ENCODE measurements at places on chromosomes 11 and 22.

GRCh38 chr22:36955691-36956090, 42.3 kb downstream of the CSF2RB start:
- DNase-seq: no peak

DNA sequence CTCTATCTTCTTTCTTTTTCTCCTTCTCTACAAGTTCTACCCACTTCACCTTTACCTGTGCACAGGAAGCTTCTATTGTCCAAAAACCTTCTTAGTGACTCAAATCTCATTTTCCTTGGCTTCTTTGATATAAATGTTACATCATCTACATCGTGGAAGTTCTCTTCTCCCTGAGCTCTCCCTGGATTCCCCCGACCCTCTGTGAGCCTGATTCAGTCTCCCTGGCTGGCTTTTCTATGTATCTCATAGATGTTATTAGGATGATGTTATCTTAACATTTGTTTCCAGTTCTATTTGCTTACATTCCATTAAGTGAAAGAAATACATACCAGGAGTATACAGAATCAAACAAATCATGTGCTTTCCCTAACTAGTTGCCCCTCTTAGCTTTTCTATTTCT, 235.8 kb upstream of the PITPNB start:
- DNase-seq: no peak

DNA sequence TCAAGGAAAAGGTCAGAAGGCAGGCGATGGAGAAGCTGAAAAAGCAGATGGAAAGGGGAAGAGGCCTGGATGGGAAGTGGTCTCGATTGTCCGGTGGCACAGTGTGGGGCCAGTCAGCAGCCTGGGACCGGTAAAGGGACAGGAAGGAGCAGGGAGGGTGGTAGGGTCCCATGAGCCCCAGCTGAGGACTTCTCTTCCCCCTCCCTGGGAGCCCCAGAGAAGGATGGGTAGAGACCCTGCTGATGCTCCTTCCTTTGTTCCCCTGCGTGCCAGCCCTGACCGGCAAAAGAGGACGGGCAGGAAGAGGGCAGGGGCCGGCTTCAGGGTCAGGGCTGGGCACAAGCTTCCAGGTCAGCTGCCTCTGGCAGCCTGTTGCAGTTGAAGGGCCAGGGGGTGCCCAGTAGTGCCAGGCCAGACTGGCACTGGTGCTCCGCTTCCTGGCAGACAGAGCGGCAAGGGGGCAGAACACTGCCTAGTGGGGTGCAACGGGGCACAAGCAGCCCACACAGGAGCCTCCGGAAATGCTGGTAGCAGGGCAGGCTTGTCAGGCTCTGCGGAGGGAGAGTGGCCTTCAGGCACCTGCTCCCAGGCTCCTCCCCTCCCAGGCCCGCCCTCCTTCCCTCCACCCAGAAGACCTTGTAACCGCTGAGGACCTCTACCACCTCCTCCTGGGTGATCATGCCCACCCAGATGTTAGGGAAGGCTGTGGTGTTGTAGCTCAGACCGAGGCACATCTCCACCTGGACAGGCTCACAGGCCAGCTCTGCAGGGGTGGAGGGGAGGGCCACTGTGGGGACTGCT, 739 bp upstream of the C1QTNF5 start:
- no peak for DNase-seq

DNA sequence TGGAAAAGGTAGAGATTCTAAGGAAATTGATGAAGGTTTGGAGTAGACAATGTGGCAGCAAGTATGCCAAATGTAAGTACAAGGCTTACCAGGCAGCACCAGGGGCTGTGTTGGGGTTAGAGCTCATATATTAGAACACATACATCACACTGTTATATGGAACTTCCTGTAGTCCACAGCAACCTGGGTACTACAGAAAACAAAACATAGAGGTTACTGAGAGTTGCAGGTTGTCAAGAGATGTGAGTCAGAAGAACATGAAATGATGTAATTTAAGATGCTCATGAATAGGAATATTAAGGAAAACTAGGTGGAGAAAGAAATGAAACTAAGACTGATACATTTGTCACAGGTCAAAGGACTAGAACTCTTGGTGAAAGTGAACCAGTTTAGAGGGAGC, 22.0 kb downstream of the FAT3 start:
- no peak for DNase-seq

GRCh38 chr11:70066628-70067027, 11.5 kb upstream of the ANO1 start:
- no peak for DNase-seq

- DNase-seq: peak; percentile 36
These were observed 74.6 kb upstream of the TEAD1 start for GRCh38 chr11:12599408-12600143.

DNA sequence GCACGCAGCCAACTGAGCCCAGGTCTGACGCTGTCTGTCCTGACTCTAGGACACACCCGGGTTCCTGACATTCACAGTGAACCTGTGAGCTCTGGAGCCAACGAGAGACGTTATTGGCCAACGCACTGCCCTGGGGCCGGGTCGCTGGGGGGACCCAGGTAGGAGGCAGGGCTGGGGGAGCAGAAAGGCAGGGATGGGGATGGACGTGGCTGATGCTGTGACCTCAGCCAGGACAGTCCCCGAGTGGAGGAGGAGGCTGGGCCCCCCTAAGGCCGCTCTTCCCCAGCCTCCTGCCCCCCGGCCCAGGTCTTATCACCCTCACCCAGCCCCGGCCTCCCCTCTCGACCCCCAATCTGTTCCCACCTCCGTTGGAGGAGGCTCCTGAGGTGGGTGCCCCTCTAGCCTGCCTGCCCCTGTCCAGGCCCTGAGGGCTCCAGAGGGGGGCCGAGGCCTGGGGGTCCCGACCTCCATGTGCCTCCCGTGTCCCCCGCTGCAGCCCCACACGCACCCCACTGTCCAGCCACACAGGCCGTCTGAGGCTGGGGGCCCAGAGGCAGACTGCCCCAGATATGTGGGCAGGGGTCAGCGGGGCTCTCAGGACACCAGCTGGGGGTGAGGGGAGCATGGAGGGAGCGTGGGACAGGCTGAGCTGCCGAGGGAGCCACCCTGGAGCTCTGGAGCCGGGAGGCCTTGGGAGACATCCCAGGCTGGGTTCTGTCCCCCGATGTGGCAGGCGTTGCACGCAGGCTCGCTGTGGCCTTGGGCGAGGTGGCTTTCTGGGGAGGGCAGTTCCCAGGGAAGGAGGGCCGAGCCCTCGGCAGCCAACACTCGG, 29.2 kb upstream of the MUC5AC start:
- DNase-seq: no peak

GRCh38 chr11:19790831-19791552, 78.4 kb downstream of the NAV2 start:
- no peak for DNase-seq

DNA sequence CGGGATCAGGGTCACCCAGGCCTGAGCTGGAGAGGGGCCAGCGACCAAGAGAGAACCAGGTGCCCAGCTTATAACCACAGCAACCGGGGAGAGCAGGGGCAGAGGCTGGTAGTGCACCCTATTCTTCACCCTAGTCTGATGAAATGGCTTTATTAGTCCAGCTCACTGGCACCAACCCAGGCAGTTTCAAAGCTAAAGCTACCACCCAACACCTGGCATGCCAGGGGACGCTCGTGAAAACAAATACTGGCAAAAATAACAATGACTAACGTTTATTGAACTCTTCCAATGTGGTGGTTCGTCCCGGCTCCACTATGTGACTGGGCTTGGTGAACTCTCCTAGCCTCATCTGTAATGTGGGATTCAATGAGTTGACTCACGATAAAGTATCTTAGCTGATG, 30.6 kb downstream of the SCGB1A1 start:
- DNase-seq: no peak

DNA sequence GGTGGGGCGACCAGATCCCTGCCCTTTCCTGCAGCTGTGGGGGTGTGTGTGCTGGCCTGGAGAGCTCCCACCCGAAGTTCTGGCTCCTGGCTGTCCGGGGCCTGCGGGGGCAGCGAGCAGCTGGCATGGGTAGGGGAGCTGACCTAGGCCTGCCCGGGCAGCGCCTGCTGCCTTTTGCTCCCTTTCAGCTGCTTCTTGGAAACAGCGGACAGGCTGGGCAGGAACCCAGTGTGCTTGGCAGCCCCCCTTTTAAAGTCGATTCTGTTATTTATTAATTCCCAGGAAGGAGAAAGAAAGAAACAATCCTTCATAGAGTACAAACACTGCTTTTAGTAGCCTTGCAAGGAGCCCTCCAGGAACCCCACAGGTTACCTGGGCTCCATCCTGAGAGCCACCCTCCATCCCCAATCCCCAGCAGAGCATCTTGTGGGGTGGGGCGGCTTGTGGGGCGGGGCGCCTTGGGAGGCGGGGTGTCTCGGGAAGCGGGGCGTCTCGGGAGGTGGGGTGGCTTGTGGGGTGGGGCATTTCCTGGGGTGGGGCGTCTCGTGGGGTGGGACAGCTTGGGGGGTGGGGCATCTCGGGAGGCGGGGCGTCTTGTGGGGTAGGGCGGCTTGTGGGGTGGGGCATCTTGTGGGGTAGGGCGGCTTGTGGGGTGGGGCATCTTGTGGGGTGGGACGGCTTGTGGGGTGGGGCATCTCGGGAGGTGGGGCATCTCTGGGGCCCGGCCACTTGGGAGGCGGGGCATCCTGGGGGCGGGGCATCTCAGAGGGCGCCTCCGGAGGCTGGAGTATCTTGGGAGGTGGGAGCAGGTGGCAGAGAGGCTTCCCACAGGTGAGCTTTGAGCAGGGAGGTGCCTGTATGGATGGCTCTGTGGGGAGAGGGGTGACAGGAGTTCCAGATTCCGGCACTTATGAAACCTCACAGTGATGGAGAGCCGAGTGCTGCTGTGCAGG, 7.0 kb downstream of the CD81 start:
- no peak for DNase-seq

DNA sequence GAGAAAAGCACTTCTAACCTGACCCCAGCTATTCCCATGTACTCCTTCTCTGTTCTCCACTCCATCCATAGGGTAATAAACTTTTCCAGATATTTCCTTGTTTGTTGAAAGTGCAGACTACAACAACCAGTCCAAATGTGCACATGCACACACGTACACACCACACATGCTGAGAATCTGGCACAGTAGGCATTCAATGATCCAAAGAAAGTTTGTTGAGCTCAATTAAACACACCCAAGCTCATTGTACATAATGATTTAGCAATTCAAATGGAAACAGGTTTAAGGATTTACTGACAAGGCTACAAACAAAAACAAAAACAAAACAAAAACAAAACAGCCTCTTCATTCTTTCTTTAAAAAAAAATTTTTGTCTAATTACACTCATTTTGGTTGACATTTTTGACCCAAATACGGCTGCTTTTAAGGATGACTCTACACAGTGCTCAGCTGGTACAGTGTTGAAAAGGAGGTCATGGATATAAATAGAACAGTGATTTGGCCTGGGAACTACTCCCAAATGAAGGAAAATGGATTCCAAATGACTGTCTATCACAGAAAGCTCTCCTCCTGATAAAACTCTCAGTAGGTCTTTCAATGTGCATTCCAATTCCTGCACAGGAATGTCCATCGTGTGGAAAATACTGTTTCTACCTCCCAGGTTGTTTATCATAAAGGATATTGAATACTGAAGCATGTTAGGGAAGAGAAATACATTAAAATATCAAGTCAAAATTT, 232.2 kb downstream of the GUCY1A2 start:
- no peak for DNase-seq

DNA sequence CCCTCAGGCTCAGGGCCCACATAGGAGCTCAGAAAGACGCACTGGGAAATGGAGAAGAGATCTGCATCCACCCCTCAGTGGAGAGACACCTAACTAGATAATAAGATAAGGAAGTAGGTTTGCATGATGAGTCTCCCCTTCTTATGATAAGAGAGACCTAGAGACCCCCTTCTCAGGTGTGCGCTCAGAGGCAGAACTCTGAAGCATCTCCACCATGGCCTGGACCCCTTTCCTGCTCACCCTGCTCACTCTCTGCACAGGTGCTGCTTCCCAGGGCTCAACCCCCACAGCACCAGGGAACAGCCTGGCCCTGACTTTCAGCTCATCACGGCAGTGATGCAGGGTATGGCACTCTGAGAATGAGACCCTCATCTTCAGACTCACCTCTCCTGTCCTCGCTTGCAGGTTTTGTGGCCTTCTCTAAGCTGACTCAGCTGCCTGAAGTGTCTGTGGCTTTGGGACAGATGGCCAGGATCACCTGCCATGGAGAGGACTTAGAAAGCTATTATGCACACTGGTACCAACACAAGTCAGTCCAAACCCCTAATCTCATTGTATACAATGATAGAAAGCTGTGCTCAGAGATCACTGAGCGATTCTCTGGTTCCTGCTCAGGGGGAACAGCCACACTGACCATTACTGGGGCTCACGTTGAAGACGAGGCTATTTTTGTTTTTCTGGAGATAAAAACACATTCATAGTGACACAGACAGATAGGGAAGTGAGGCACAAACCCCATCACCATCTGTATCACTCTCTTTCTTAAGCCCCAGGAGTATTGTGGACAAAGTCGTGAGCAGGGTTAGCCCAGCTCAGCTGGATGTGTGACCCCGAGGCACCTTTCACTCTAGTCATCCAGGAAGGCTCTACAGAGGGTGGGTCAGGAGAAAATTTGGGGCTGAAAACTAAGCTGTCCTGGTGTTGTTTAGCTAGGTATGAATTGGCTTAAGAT, 29.7 kb upstream of the IGLL5 start:
- DNase-seq: no peak

GRCh38 chr11:128501632-128502549, 85.5 kb downstream of the ETS1 start:
- no peak for DNase-seq

- DNase-seq: no peak
These were observed 52.2 kb downstream of the NUP98 start for GRCh38 chr11:3745161-3745560.

GRCh38 chr11:122197066-122197987, 81.3 kb upstream of the BLID start:
- no peak for DNase-seq

GRCh38 chr22:45478108-45478771, 24.4 kb upstream of the FBLN1 start:
- DNase-seq: no peak

- DNase-seq: no peak
These were observed 27.3 kb downstream of the STK33 start for GRCh38 chr11:8566613-8567210.

- no peak for DNase-seq
These were observed 25.3 kb downstream of the ALG9 start for GRCh38 chr11:111846063-111846462.

DNA sequence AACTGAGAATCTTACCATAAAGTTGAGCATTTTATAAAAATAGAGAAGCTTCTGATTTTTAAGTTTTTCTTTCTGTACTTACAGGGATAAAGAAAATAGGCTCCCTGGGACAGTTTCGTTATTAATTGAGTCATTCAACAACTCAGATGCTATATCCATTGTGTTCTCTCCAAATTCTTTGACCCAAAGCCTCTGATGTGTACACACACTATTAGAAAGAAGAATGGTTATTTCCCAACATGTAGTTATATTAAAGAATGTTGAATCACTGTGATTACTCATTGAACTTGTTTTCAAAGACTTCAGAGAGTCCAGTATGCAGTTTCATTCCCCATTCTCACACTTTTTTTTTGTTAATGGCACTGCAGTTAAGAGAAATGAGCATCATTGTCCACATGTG, 734.3 kb upstream of the ARHGAP42 start:
- no peak for DNase-seq

- no peak for DNase-seq
These were observed 13.3 kb downstream of the CELF1 start for GRCh38 chr11:47539681-47540039.

- DNase-seq: no peak
These were observed 62.3 kb downstream of the DEUP1 start for GRCh38 chr11:93392867-93393266.

GRCh38 chr11:4006946-4007680, 87.5 kb upstream of the RRM1 start:
- no peak for DNase-seq
